ENCODE measurements at places on chromosomes 7 and 10.

GRCh38 chr10:14562218-14563075 lies 212.2 kb downstream of the FAM107B start:
- no peak for DNase-seq

DNA sequence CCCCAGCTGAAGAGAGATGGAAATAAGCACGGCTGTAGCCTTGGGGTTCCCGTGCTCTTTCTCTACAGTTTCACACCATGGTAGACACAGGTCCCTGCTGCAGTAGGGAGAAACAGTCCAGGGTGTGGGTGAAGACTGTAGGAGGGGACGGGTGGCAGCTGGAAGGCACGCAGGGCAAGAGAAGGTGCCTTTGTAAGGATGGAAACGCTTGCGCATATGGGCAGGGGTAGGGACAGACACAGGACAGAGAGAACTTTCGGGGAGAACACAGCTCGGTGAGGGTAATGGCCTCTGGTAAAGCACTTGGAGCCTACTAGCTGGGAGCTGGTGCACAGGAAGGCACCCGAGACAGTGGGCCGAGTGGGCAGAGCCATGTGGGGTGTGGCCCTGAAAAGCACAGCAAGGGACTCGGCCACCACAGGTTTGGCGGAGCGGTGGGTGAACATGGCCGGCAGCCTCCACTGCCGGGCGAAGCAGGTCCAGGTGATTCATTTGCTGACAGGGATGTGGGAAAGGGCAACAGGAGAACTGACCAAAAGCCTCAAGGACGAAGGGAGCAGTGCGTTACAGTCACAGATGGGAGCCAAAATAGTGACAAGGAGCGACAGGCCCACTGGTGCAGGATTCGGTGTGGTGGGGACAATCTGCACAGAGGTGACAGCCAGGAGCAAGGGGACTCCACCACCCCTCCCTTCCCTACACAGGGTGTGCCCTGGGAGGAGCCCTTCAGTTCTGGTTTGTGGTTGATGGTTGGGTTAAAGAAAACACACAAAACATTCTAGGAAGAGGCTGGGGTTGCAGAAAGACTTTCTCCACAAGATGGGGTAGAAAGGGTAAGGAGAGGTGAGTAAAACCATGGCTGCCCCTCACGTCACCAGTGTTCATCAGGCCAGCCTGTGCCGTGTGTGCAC lies 97.1 kb downstream of the VOPP1 start:
- no peak for DNase-seq

DNA sequence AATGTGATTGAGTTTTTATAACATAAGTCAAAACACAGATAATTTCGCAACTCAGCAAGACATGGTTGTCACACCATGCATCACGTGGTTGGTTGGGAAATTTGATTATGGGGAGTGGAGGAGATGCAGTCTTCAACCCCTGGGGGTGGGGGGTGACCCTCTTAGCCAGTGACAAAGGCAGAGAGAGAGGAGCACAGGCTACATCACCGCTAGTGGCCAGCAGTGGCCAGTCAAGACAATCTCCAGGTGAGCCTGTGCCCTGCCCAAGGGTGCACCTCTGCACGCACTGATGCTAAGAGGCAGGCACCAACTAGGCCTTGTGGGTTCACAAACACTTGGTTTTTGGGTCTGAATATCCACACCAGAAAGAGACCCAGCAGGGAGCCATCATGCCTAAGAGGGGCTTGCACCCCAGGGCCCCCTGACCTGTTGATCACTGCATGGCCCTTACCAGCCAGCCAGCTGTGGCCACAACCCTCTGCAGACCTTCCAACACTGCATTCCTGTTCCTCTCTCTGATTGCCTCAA lies 244.4 kb downstream of the FANK1 start:
- no peak for DNase-seq

DNA sequence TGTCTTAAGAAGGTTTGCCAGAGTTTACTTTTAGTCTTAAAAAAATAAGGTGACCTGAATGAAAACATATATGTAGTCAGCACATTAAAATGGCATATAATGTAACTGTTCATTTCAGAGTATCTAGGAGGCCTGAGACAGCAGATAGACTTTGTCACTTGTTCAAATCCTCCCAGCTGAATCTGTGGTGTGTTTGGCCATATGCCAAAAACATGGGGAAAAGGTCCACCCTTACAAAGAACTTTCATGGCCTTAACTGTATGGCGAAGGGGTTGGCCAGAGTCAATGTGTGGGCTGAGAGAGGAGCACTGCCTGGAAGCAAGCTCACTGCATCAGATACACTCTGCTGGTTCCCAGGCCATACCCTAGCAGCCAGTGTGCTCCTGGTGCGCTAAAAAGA lies 113.7 kb downstream of the ALOX5 start:
- no peak for DNase-seq

- DNase-seq = no peak
Measured at GRCh38 chr7:8215648-8216333, 46.2 kb downstream of the ICA1 start.

GRCh38 chr7:115133248-115133647 lies 211.4 kb downstream of the MDFIC start:
- no peak for DNase-seq

GRCh38 chr10:89916468-89917215 lies 215.3 kb downstream of the KIF20B start:
- DNase-seq = no peak

DNA sequence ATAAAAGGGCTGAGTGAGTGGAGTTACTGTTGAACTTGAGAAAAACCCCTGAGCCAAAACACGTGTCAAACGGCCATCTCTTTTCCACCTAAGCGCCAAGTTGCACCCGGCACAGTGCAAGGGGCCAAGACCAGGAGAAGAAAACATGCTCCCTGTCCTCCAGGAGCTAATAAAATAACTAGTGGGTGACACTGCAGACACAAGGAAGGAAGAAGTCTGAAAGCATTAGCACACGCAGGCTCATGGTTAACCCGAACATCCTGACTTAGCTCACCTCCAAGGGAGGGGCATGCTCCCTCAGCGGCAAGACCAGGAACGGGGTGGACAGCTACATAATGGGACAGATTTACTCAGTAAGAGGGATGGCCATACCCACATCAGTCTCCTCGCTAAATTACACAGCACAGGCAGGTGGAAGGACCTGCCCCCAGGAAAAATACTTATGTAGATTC lies 65.0 kb downstream of the PIP4K2A start:
- no peak for DNase-seq

- DNase-seq = peak; percentile 80
Measured at GRCh38 chr10:58017719-58018367, 249.9 kb downstream of the IPMK start.

GRCh38 chr7:76016191-76016947 lies 22.0 kb upstream of the TMEM120A start:
- no peak for DNase-seq

- DNase-seq = no peak
Measured at GRCh38 chr7:1053002-1053411, 8.7 kb downstream of the GPR146 start.

DNA sequence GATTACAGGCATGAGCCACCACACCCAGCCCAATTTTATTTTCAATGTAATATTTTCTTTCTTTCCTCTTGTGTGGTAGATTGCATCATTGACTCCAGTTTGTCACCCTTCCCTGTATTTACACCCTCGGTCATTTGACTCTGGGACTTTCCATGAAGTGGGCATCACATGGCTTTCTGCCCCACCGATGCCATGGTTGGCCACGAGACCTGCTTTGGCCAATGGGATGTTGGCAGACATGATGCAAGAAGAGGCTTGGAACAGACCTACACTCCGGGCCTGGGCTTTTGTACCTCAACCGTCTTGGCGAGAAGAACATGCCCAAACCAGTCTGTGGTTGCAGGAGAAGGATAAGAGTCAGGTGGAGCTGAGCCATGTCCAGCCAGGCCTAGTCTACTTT lies 38.8 kb upstream of the CACUL1 start:
- no peak for DNase-seq

GRCh38 chr7:146660839-146661238 lies 544.2 kb downstream of the CNTNAP2 start:
- no peak for DNase-seq

DNA sequence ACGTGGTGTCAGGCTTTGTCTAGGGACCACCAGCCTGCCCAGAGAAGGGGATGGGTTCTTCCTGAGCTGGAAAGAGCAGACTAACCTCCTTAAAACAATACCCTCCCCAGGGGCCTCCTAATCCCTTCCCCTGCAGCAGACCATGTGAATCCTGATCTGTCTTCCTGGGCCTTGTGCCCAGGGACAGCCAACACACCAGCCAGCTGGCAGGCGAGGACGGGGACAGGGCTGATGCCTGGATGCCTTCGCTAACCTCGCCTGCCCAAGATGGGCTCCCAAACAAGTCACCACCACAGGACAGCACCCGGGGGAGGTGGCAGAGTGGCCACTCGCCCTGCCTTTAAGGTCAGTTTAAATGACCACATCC lies 17.6 kb downstream of the PODXL start:
- no peak for DNase-seq

GRCh38 chr10:16597656-16598055 lies 76.0 kb upstream of the C1QL3 start:
- DNase-seq = no peak

- DNase-seq = no peak
Measured at GRCh38 chr10:33217854-33218253, 116.6 kb downstream of the NRP1 start.
